ENCODE measurements at places on chromosomes 6 and 20. TPM values are rescaled to one million over a fixed set of nuclear protein-coding genes. Genes with fewer than 3 reads are reported as not detected.

The ASIP gene
- not detected for total RNA-seq

The GABRR1 gene
- total RNA-seq = not detected

The SLC13A3 gene
- total RNA-seq = 2.4 TPM

The SNX21 gene
- total RNA-seq = 34.4 TPM

The ACTL10 gene
- total RNA-seq = 0.26 TPM

DNA sequence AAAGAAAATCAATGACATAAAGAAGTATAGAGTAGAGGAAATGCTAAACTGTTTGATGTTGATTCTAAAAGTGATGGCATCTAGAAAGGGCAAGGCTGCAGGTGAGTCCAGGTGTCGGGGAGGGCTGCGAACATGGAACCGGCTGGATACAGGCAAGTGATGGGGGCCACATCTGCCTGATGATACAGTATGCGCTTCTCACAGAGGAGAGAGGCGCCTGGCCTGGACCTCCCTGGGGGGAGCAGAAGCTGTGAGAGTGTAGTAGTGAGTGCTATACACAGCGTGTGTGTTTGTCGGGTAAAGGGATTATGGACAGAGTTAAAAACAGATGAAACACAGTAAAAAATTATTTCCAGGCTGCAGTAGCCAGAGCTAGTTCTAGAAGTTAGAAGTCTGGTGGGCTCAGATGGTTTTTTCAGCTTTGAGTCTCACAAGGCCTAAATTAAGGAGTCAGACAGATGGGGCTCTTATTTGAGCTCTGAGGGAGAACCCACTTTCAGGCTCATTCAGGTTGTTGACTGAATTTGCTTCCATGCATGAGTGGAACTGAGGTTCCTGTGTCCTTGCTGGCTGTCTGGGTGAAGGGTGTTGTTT, 195.8 kb upstream of the ARG1 start:
- no peak overlapping the region for H3K4me3 ChIP-seq
- DNase-seq = no peak
- no peaks in the 10 kb centered on the region for H3K27me3 ChIP-seq
- H3K36me3 ChIP-seq = no peaks in the 10 kb centered on the region
- H3K4me1 ChIP-seq = peaks cover 2% of the 10 kb centered on the region

DNA sequence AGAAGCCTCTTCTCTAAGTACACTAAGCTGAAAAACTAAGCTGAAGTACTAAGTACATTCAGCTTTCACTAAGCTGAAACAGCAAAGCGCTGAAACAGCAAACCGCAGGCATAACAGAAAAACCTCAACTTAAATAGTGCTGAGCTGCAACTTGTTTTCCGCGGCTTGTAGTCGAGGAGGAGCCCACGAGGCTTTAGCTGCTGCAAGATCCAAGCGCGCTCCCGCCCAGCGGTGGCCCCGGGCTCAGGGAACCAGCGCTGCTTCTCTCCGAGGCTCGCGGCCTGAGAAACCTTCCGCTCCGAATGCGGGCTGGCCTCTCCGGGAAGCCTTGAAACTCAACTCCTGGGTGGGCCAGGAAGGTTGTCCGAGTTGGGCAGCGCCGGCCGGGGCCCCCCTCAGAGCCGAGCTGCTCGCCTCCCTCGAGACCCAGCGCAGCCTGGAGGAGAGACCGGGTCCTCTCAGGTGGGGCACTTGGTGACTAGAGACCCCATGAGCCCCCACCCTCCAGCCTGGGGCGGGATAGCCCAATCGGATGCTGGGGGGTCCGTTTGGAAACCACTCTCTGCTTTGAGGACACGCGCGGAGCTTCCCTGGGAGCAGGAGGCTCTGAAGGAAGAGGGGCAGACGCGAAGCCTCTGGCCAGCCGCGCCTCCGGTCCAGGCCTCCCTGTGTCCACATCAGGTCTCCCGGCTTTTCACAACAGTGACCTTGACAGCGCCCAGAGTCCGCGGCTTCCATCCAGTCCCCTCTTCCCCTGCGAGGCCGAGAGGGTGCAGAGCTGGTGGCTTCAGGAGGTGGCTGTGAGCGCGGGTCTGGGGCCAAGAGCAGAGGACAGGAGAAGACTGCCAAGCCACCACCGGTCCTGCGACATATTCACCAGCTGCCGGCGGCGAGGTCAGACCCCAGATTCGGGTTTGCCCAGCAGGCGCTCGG, 38.1 kb upstream of the HLA-E start:
- peak; percentile 57 for DNase-seq
- H3K27me3 ChIP-seq = peaks cover 94% of the 10 kb centered on the region
- no peaks in the 10 kb centered on the region for H3K36me3 ChIP-seq
- H3K4me1 ChIP-seq = peaks cover 9% of the 10 kb centered on the region

DNA sequence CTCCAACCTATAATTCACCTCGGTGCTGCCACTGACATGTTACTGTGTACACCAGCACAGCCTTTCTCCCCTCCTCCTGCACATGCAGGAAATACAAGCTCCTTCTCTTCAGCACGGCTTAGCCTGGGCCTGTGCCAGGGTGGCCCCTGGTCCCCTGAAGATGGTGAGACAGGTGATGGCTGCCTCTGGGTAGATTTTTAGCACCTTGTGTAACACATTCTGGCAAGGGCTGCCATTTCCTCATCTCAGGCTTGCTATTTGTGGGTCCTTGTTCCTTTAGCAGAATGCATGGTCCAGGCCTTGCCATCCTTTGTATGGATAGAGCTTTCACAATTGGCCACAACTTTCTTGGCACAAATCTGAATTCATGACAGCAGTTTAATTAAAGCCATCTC, 151.3 kb downstream of the CDC5L start:
- no peaks in the 10 kb centered on the region for H3K4me1 ChIP-seq
- DNase-seq = no peak
- H3K27me3 ChIP-seq = no peaks in the 10 kb centered on the region
- H3K36me3 ChIP-seq = no peaks in the 10 kb centered on the region
- H3K27ac ChIP-seq = no peak overlapping the region
- H3K4me3 ChIP-seq = no peak overlapping the region

- H3K27ac ChIP-seq = no peak overlapping the region
- no peaks in the 10 kb centered on the region for H3K36me3 ChIP-seq
- no peak overlapping the region for H3K4me3 ChIP-seq
- no peaks in the 10 kb centered on the region for H3K27me3 ChIP-seq
- DNase-seq = peak; percentile 6
Measured at GRCh38 chr6:45896783-45897441, 118.7 kb downstream of the CLIC5 start.

DNA sequence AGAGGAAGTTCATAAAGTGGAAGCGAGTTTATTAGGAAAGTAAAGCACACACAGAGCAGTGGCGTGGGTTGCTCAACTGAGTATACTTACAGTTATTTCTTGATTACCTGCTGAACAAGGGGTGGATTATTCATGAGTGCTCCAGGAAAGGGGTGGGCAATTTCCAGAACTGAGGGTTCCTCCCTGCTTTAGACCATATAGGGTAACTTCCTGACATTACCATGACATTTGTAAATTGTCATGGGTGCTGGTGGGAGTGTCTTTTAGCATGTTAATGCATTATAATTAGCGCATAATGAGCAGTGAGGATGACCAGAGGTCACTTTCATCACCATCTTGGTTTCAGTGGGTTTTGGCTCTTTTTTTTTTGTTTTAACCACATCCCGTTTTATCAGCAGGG, 29.8 kb downstream of the PDYN start:
- no peaks in the 10 kb centered on the region for H3K36me3 ChIP-seq
- no peak overlapping the region for H3K4me3 ChIP-seq
- no peak for DNase-seq
- H3K27ac ChIP-seq = no peak overlapping the region
- H3K4me1 ChIP-seq = no peaks in the 10 kb centered on the region
- peaks cover 55% of the 10 kb centered on the region for H3K27me3 ChIP-seq

DNA sequence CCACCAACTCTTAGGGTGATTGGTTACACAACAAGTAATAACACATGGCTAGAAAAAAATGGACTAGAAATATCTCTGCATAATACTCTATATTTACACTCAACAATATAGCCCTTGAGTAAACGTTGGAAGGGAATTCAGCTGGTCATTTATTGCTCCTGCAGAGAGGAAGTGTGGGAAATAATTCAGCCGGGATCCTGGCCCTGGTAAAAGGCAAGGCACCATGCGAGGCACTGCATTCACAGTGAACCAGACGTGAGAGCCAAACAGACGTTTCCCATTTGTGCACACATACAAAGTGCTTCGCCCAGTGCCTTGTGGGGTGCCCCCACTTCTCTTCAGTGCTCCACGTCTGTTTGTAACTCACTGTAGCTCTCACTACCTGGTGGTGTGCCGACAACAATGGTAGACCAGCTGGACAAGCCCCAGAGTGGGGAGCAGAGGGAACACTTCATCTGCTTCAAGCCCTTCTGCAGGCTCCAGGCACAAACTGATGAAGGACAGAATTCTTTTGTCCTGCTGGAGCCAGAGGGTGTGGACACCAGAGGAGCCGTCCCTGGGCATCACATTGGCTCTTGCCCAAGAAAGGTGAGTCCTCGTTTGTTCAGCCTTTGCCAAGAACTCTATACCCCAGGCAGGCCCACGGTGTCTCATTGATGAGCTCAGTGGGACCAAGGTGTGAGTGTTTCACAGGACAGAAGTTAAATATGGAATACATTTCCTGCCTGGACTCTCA, 18.8 kb downstream of the SYNDIG1 start:
- no peak overlapping the region for H3K4me3 ChIP-seq
- no peaks in the 10 kb centered on the region for H3K27me3 ChIP-seq
- no peak for DNase-seq
- H3K4me1 ChIP-seq = no peaks in the 10 kb centered on the region
- no peak overlapping the region for H3K27ac ChIP-seq
- no peaks in the 10 kb centered on the region for H3K36me3 ChIP-seq

GRCh38 chr6:154800338-154800737, 67.1 kb downstream of the SCAF8 start:
- DNase-seq = no peak
- H3K4me3 ChIP-seq = no peak overlapping the region
- H3K27ac ChIP-seq = no peak overlapping the region
- H3K4me1 ChIP-seq = no peaks in the 10 kb centered on the region

DNA sequence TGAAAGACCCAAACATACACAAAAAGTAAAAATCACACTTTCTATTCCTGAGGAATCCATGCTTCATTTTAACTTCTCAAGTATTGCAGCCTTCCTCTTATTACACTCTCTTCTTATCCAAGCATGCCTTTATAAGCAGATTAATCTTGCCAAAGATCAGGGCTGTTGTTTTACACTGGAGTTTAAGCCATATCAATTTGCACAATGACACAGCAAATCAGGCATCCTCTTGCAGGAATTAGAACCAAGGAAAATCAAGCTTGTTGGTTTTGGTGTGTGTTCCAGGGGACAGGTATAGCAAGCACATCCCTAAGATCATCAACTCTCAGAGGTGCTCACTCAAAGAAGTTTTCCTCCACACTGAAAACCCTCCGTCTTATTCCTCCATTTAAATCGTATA, 69.5 kb downstream of the CYP39A1 start:
- H3K27me3 ChIP-seq = no peaks in the 10 kb centered on the region
- peak overlapping the region; percentile 16 for H3K27ac ChIP-seq
- no peak for DNase-seq
- no peaks in the 10 kb centered on the region for H3K4me1 ChIP-seq
- no peak overlapping the region for H3K4me3 ChIP-seq
- no peaks in the 10 kb centered on the region for H3K36me3 ChIP-seq

GRCh38 chr20:44956410-44956809, 3.8 kb downstream of the TOMM34 start:
- H3K27ac ChIP-seq = no peak overlapping the region
- H3K4me3 ChIP-seq = no peak overlapping the region
- peaks cover 43% of the 10 kb centered on the region for H3K36me3 ChIP-seq
- H3K4me1 ChIP-seq = peaks cover 3% of the 10 kb centered on the region
- DNase-seq = no peak
- no peaks in the 10 kb centered on the region for H3K27me3 ChIP-seq

DNA sequence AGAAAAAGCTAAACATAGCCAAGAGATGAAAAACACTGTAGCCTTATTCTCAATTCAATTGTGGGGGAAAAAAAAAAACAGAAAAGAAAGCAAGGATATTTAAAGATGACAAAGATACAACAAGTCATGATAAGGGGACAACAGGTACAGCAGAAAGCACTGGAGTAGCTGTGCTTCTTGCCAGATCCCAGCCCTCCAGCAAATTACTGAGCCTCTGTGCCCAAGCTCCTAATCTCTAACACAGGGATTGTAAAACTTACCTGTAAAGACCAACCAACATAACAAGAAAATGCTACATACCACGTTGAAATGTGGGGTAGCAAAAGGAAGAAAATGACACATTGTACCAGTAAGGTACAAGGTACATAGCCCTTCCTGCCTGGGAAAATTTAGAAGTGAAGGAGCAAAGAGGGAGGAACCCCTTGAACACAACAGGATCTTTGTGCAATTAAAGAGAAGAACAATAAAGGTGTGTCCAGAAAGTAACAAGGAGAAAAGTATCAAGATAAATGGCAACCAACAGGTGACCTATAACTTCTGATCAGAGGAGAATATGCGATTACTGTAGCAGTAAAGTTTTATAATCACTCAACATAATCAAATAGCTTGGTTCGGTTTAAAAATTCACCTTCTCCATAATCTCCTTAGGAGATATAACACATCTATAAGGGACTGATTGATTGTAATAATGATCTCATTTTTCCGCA, 30.6 kb downstream of the PREP start:
- no peak overlapping the region for H3K27ac ChIP-seq
- no peaks in the 10 kb centered on the region for H3K4me1 ChIP-seq
- no peak overlapping the region for H3K4me3 ChIP-seq
- no peaks in the 10 kb centered on the region for H3K27me3 ChIP-seq
- H3K36me3 ChIP-seq = peaks cover 15% of the 10 kb centered on the region

- no peaks in the 10 kb centered on the region for H3K27me3 ChIP-seq
- no peak overlapping the region for H3K27ac ChIP-seq
- no peaks in the 10 kb centered on the region for H3K4me1 ChIP-seq
- H3K4me3 ChIP-seq = no peak overlapping the region
- no peaks in the 10 kb centered on the region for H3K36me3 ChIP-seq
Measured at GRCh38 chr6:154690857-154691256, 42.4 kb upstream of the SCAF8 start.

DNA sequence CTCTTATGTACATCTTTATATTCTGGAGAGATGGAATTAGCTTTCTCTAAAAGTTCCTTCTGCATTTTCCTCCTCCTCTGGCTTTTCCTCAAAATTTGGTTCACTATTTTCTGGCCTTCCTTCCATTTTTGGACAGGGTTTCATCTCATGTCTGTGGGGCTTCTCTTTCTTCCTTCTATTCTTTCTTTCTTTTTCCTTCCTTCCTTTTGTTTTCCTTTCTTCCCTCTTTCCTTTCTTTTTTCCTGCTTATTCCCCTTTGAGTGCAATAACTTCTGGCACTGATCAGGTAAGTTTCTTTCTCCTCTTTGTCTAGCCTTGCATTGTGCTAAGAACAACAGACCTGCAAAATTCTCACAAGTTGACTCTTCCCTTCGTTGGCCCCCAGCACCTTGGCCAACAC, 5.5 kb upstream of the ATRN start:
- H3K27ac ChIP-seq = no peak overlapping the region
- H3K27me3 ChIP-seq = no peaks in the 10 kb centered on the region
- no peaks in the 10 kb centered on the region for H3K4me1 ChIP-seq
- H3K36me3 ChIP-seq = no peaks in the 10 kb centered on the region
- no peak overlapping the region for H3K4me3 ChIP-seq
- no peak for DNase-seq

DNA sequence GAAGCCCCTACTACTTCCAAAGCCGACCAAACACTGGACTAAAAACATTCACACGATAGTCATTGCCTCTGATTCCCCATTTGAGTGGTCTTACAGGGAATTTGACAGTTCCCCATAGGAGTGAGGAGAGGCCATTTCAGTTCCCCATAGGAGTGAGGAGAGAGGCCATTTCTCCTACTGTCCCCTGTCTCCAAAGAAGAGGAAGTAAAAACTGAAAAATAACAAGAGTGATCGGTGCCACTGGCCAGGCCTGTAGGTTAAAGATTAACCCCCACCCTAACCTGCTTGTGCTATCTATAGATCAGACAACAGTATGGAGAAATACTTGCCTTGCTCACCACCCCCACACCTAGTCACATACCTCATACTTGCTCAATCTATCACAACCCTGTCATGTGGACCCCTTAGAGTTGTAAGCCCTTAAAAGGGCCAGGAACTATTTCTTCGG, 204.0 kb upstream of the MOCS1 start:
- DNase-seq = peak; percentile 30
- no peaks in the 10 kb centered on the region for H3K27me3 ChIP-seq
- no peaks in the 10 kb centered on the region for H3K36me3 ChIP-seq
- H3K4me3 ChIP-seq = no peak overlapping the region
- no peak overlapping the region for H3K27ac ChIP-seq

Data from lung (tissue), 17 donors.